ENCODE measurements at places on chromosomes 5 and 9. TPM values are rescaled to one million over a fixed set of nuclear protein-coding genes. Genes with fewer than 3 reads are reported as not detected.
A peak's percentile ranks its signal among the peaks of the same experiment; 100 is the strongest.

The IFNA2 gene
- not detected for total RNA-seq

- no peak for DNase-seq
These were observed 87.4 kb upstream of the PCA3 start for GRCh38 chr9:76676857-76677256.

GRCh38 chr5:55407984-55408383 is 100.2 kb downstream of the MTREX start:
- no peak for DNase-seq

The FAM78A gene
- total RNA-seq: under 0.01 TPM

The GPRIN1 gene
- total RNA-seq: 2.5 TPM

The FIBCD1 gene
- 1.1 TPM for total RNA-seq

DNA sequence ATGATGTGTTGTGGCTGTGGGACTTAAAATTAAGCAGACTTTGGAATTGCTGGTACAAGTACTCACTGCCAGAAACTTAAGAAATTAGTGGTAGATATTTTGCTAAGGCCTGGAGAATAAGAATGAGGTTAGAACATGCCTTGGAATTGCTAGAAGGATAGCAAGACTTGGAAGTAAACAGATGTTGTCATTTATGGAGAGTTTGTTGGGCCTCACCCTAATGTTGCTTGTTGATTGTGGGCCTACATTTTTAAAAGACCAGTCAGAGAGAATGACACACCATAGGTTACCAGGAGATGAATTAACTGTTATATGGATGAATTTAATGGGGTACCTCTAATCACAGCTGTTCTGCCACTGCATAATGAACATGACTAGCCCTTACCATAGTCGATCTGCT is 120.1 kb upstream of the GAS1 start:
- no peak for DNase-seq

DNA sequence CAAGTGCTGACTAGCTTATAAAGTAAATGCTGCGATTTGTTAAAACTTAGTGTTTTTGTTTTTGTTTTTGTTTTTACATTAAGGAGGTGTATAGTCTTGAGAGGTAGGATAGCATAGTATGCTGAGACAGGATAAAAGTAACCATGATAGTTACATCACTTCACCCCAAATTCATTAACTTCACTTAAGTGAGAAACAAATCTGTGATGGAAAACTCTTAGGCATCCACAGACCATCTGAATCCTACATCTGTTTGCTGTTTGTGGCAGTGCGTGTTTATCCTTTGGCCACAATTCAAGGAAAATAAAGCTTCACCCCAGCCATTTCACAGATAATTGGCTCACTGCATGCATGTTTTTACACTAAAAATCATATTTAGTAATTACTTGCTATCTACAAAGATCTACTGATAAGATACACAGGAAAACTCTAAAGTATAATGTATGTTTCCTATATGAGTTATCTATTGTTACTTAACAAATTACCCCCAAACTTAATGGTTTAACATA is 82.0 kb downstream of the ZNF622 start:
- DNase-seq: no peak

The AIF1L gene
- total RNA-seq: 0.18 TPM

- DNase-seq: no peak
These were observed 86.0 kb upstream of the TBC1D2 start for GRCh38 chr9:98341157-98342097.

The ZDHHC21 gene
- 8.3 TPM for total RNA-seq

- peak; percentile 25 for DNase-seq
These were observed 483 bp downstream of the FBXL7 start for GRCh38 chr5:15500325-15501001.

The ARID3C gene
- total RNA-seq: not detected

GRCh38 chr5:129125819-129126218 is 31.3 kb downstream of the ISOC1 start:
- no peak for DNase-seq

The MLANA gene
- not detected for total RNA-seq

The C9orf85 gene
- 4.3 TPM for total RNA-seq

- DNase-seq: no peak
These were observed 53.0 kb downstream of the NIM1K start for GRCh38 chr5:43244823-43245565.

The WWC1 gene
- 10.3 TPM for total RNA-seq

The ORM2 gene
- not detected for total RNA-seq

The WDR38 gene
- not detected for total RNA-seq

The RMI1 gene
- total RNA-seq: 6.8 TPM

GRCh38 chr5:83900306-83900705 is 179.7 kb upstream of the HAPLN1 start:
- peak; percentile 30 for DNase-seq

The CDC20B gene
- not detected for total RNA-seq

The HAPLN1 gene
- total RNA-seq: 0.56 TPM

The RASGEF1C gene
- not detected for total RNA-seq

GRCh38 chr9:79644601-79645000 is 72.8 kb downstream of the TLE4 start:
- no peak for DNase-seq

The PTPN3 gene
- total RNA-seq: 0.72 TPM

The TMOD1 gene
- 0.18 TPM for total RNA-seq

GRCh38 chr9:18866121-18866831 is 166.7 kb downstream of the SAXO1 start:
- DNase-seq: no peak

The BTNL3 gene
- total RNA-seq: not detected

The C7 gene
- total RNA-seq: 0.54 TPM

Data from IMR-90 (cell line).